ENCODE measurements at places on chromosomes 7 and 10.

DNA sequence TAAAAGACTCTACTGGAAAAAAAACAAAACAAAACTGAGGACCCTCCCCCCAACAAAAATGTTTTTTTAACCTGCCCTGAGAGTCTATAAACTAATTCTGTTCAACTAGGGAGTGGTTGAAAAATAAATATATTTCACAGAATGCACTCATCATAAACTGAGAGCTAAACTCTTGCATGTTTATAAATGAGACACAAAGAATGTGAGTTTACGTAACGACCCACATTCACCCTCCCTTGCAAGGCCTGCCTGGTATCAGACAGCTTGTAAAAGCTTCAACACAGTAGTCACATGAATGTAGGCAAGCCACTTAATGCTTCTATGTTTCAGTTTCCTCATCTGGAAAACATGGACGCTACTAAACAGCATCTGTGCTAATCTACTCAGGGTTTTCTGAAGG is 50.3 kb downstream of the JAZF1 start:
- no peak for DNase-seq

DNA sequence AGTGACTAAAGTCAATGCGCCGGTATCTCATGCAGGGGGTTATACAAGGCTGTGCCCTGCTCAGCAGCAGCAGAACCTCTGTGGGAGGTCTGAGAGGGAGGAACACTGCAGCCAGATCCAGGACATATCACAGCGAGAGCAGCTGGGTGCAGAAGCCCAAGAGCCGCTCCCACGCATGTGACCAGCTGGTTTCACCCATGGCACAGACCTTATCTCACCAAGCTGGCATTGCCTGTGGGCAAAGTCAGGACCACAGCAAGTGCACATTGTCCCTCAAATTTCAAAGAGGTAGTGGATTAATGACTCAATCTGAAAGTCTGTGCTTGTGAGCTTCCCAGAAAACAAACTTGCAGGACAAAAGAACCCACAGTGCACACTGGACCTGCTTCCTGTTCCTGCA is 31.6 kb upstream of the AKR1C1 start:
- no peak for DNase-seq

GRCh38 chr10:118358327-118358726 is 16.2 kb upstream of the FAM204A start:
- DNase-seq, result no peak

DNA sequence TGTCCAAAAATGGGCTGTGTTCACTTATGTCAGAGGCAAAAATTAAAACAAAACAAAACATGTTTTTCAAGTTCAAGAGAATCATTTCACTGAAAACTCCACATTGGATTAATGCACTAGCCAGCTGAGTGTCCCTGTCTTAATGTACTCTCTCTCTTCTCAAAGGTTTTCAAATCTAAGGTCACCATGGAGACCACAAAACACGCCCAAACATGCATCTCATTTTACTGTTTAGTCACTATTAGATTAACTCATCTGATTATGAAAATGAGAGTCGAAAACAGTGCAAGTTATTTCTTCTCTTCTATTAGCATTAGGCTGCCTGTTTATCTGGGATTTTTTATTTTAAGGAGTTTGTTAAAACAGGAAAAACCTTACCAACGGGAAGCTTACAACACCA is 70.8 kb upstream of the ASAH2 start:
- DNase-seq, result no peak

DNA sequence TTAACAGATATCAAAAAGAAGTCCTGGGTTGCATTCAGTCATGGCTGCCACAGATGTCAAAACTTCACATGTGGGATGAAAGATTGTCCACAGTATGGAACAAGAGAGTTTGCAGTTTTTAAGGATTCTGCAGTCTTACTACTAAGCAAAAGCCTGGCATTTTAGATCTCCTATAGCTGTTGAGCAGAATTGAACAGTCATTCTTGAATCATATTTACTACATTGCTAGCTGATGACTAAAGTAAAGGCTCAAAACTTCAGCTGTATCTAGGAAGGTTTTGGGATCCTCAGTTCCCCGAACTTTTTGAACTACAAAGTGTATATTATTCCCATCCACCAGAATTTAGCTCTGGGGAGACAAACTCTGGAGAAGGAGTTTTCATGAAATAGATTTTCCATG is 31.0 kb downstream of the BET1 start:
- DNase-seq, result no peak

GRCh38 chr7:34107276-34107675 is 201.9 kb downstream of the BMPER start:
- no peak for DNase-seq

GRCh38 chr10:62742536-62743061 is 61.9 kb upstream of the ADO start:
- DNase-seq, result no peak

- no peak for DNase-seq
Measured at GRCh38 chr10:114151486-114151885, 22.5 kb downstream of the CCDC186 start.

DNA sequence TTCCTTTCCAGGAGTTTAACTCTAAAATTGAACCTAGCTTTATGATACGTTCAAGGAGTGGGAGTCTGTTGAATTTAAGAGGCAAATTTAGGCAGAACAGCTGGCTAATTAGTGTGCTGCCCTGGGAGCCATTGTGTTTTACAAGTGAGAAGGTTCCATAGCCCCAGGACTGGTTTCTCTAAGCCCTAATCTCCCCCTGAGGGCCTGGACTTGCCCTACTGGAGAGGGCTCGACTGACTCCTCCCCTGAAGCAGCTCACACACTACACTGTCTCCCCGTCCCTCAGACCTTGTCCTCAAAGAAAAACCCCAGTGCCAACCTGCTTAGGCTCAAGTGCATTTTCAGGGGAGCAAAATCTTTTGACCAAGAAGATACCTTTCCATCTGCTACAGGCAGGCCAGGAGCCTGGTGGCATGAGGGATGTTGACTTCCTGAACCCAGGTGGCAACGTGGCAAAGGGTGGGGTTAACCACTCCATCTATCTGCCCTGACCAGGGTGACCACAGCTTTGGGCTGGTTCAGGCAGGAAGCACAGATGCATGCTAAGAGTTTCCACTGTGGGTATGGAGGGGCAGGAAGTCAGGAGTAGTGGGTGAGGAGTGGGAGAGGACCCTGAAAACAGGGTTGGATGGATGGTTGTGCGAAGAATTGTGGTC is 68.9 kb upstream of the CARD11 start:
- no peak for DNase-seq

All from T-helper 17 cell (primary cell).